ENCODE measurements at places on chromosomes 2 and 18.

DNA sequence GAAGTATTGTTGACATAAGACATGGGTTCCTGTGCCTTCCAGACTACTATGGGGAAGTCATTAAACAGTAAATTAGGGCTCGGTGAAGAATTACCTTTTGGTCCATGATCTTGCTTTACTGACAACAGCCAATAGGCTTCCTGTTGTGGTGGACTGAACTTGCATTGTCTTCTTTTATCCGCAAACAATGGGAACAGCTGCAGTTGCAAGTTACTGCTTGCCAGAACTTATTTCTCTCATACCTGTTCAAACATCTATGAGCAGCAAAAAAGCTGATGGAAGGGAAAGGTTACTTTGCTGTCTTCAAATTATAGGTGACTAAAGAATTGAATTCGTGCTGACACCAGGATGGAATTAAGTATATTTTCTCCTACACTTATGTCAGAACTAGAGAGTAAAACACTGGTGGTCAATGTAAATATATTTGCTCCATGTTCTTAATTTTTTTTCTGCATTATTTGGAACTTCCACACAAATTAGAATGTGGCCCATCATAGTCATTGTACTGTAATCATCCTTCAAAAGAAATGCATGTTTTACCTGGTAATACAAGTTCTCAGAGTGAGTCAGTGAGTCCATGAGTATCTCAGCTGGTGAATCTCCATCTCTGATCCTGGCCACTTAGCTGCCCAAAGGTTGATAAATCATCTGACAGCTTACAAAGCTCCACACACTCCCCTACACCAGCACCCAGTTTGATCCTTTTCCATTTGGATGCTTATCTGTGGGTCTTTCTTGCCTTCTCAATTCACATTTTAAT is 37.3 kb upstream of the RNF152 start:
- no peak for DNase-seq

DNA sequence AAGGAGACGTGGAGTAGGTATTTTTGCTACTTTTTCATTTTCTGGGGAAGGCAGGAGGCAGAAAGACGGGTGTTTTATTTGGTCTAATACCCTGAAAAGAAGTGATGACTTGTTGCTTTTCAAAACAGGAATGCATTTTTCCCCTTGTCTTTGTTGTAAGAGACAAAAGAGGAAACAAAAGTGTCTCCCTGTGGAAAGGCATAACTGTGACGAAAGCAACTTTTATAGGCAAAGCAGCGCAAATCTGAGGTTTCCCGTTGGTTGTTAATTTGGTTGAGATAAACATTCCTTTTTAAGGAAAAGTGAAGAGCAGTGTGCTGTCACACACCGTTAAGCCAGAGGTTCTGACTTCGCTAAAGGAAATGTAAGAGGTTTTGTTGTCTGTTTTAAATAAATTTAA is 3.4 kb downstream of the FZD7 start:
- DNase-seq, result no peak

- DNase-seq, result no peak
Observed at GRCh38 chr18:9441061-9441460, 34.3 kb upstream of the RALBP1 start.

GRCh38 chr2:201953396-201953795 is 80.3 kb upstream of the FZD7 start:
- no peak for DNase-seq

DNA sequence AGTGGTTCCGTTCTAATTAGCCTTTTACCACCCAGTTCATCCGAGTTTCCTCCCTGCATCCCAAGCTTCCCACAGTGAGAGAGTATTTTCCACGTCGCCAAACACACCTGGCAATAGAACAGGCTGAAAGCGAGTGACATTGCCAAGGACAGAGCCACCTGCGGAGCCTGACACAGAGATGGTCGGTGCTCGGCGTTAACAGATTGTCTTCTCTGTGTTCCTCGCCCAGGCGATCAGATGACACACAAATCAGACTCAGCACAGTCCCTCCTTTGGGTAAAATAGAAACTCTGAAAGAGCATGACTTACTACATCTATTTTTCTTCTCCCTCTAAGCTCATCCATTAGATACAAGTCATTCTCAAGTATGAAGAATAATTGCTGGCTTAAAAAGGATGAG is 107.7 kb downstream of the CD226 start:
- no peak for DNase-seq

- DNase-seq, result no peak
Observed at GRCh38 chr2:121151311-121152109, 133.5 kb downstream of the TFCP2L1 start.

GRCh38 chr2:65350651-65351056 is 81.7 kb downstream of the SPRED2 start:
- DNase-seq, result no peak

- no peak for DNase-seq
Observed at GRCh38 chr2:14749884-14750283, 117.4 kb downstream of the LRATD1 start.

DNA sequence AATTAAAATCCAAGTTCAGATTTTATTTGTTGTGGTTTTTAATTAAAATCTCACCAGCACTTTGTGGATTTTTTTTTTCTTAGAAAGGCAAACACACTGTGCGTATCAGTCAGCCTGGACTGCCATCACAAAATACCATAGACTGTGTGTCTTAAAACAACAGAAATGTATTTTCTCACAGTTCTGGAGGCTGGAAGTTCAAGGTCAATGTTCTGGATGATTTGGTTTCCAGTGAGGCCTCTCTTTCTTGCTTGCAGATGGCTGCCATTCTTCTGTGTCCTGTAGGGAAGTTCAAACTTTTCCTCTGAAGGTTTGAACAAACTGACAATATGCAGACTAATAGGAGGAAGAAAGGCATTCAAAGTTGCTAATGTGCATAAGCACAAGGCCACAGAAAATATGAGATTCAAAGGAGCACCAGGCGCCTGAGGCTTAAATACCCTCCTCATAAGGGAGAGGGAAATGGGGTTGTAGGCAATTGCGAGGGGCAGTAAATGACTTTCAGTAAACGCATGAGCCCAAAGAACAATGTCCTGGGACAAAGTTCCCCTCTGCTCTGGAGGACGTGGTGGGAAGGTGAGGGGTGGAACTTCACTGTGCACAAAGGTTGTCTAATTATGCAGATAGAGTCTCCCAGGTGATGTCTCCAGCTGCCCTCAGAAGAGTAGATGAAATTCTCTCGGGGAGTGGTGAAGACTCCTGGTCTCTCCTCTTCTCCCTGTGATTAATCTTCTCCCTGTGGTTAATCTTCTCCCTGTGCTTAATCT is 26.5 kb upstream of the KCNF1 start:
- DNase-seq, result no peak

DNA sequence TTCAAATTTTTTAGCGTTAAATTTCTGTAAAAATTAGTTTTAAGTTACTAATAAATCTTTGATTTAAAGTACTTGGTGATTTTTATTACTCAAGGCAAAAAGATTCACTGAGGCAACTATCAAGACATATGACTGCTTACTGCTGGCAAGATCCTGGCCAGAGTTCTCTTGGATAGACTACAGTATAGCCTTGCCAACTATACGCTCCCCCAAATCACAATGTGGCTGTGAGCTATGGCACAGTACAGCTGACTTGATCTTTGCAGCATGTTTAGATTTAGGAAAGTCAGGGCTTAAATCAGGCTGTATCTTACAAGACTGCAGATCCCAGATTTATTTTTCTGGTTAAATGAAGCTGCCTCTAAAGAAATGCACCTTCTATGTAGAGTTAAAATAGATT is 26.5 kb downstream of the MSTN start:
- DNase-seq, result no peak

GRCh38 chr2:24739354-24740025 is 53.7 kb downstream of the PTRHD1 start:
- no peak for DNase-seq

DNA sequence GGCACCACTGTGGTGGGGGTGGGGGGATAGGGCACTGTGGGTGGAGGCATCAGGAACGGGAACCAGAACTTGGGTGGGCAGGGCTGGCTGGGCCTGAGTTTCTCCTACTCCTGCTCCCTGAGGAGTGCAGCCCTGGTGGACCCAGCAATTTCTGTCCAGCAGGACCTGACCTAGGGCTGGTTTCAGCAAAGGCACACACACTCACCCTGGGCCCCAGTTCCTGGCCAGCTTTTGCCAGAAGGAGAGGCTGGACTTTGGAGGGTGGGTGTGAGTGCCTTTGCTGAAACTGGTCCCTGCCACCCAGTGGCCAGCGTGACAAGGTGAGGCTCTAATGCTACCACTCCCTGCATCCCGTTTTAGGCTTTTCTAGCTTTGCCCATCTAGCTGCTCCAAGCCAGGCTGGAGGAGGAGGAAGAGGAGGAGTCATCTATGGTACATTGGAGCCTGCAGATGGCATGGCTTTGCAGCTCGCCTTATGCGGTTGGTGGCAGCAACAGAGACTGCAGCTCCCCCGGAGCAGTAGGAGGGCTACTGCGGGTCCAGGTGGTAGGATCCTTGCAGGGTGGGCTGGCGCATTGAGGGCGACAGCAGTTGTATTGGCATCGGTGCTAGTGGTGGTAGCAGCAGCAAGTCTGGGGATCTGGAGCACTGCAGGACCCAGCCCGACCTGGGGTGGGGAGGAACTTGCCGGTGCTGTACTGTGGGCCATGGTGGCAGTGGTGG is 40.4 kb upstream of the IMP4 start:
- no peak for DNase-seq

- no peak for DNase-seq
Observed at GRCh38 chr18:12246849-12247808, 7.0 kb upstream of the CIDEA start.

GRCh38 chr2:237647176-237648015 is 20.0 kb downstream of the LRRFIP1 start:
- no peak for DNase-seq

- no peak for DNase-seq
Observed at GRCh38 chr2:191690327-191690726, 12.4 kb downstream of the NABP1 start.

DNA sequence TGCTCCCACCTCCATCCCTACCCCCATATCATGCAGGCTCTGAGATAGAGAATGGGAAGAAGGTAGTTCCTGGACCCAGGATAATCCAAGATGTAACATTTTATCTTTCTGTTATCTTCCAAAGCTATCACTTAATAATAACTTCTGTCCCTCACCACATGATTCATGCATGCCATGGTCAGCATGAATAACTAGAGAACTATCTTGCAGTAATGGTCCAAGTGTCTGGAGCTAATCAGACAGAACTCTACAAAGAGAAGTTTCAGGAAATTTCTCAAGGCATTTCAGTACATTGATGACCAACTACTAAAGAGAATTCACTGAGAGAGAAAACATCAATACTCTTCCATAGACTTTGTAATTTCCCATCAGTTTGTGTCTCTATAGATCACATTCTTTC is 1469.7 kb upstream of the PIK3C3 start:
- DNase-seq, result no peak

DNA sequence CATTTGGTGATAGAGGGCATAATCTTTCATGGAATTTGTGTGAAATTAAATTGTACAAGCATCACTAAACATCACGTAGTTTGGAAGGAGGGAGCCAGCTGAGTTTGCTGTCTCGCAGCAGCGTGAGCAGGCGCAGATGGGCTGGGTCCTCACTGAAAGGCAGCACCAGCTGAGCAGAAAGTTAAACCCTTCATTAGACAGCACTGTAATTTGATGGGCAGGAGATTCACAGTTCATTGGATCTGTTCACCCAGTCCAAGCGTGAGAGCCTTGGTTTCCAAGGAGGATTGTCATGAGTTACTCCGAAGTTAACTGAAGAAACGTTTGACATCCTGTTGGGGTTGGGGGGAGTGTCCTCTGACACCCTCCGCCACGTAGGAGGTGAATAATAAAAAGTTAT is 89.8 kb upstream of the NFATC1 start:
- no peak for DNase-seq

DNA sequence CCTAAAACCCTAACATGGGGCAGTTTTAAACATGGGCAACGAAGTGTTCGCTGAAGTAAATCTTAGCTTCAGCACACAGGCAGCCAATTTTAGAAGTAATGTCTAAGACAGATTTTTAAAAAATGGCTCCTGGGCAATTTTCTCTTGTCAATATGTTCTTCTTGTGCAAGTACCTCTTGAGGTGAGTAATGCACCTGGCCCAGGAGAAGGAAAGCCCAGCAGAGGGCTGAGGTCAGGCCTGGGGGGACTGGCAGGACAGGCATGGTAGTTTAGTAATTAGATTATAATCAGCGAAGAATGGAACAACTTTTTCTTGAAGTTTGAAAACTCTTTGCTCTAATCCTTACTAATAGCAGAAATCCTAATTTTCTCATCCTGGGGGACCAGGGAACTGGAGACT is 77.6 kb downstream of the SPRED2 start:
- no peak for DNase-seq

DNA sequence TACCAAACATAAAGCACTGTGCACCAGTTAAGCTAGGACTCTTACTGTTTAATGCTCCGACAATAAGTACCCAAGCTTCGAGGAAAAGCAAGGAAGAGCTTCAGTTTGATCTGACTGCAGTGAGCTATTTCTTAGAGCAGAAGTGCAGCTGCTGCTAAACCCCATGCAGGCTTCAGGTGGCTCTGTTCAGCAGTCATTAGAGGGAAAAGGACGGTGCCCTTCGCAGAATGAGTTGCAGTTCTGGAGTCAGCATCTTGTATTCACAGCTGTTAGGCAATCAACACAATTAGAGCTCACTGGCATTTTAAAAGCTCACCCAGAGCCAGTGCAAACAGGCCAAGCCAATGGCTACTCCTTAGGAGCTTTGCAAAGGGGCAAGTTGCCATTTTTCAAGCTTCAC is 1.5 kb upstream of the CERKL start:
- DNase-seq, result no peak

- DNase-seq, result no peak
Observed at GRCh38 chr2:74083750-74084149, 64.0 kb downstream of the BOLA3 start.

GRCh38 chr2:212959471-212960117 is 191.8 kb downstream of the IKZF2 start:
- DNase-seq, result no peak

DNA sequence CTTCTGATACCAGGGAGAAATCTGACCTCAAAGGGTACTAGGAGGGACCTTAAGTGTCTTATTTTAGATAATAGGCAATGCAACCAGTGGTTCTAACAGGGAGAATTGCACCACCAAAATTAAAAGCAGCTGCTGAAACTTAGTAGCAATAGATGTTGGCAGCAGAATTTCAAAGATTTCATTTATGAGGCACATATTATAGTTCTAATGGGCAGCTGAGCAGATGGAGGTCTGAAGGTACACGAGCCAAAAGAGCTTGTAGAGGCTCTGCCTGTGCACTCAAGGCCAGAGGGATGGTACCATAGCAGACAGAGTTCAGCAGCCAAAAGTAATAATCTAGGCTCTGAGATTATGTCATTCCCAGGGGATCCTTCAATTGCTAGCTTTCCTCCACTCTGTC is 87.3 kb upstream of the NCKAP5 start:
- no peak for DNase-seq

DNA sequence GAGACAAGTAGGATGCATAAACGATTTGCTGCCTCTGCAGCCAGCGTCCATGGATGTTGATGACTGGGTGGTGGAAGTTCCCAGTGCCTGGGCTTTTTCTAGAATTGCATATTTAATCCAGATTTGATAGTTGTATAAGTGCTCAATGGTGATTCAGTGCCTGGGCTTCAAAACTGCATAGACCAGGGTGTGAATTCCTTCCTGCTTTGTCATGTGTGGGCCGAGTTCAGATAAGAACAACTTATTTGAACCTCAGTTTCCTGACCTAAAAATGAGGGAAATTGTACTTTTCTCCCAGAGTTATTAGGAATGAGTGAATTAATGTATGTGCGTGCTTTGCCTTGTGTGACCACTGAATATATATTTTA is 154.6 kb downstream of the WDSUB1 start:
- no peak for DNase-seq

- no peak for DNase-seq
Observed at GRCh38 chr2:26457695-26458364, 20.1 kb downstream of the OTOF start.

Data from activated T-helper 1 cell treated with Interleukin-2 at 50 U/mL for 16 hours (primary cell).